Cardiac muscle cell (in vitro differentiated cells and primary cell): ENCODE measurements at places on chromosomes 7 and 10. TPM values are rescaled to one million over a fixed set of nuclear protein-coding genes. Genes with fewer than 3 reads are reported as not detected.

Gene DNAH11
- total RNA-seq = 0.46 and 0.60 TPM in 2 replicates

Gene ACSM6
- not detected in 2 replicates for total RNA-seq

Gene ST8SIA6
- total RNA-seq = not detected in 2 replicates

Gene VWDE
- 46.3 and 95.8 TPM in 2 replicates for total RNA-seq

Gene RASSF4
- 53.2 and 63.6 TPM in 2 replicates for total RNA-seq

Gene CACNA2D1
- total RNA-seq = 11.8 and 20.3 TPM in 2 replicates

Gene PTPRN2
- 0.25 TPM in 1 of 2 replicates, not detected in the other for total RNA-seq

Gene SPDYE1
- not detected in 2 replicates for total RNA-seq

Gene ARMC3
- total RNA-seq = 0.07 TPM in 1 of 2 replicates, not detected in the other

Gene SPDYE11
- total RNA-seq = not detected in 2 replicates

Gene PLPP4
- total RNA-seq = 0.42 and 0.74 TPM in 2 replicates

Gene DPYSL4
- total RNA-seq = 30.3 and 58.0 TPM in 2 replicates

Gene HMX3
- total RNA-seq = not detected in 2 replicates

Gene DGKI
- total RNA-seq = 29.2 and 52.7 TPM in 2 replicates

Gene CHST15
- 1.9 and 2.0 TPM in 2 replicates for total RNA-seq

Gene CC2D2B
- total RNA-seq = 0.07 and 0.15 TPM in 2 replicates

Gene NDUFB2
- 267 and 1,003 TPM in 2 replicates for total RNA-seq

Gene LIPN
- total RNA-seq = not detected in 2 replicates

Gene CRTAC1
- 0.30 and 3.1 TPM in 2 replicates for total RNA-seq
